ENCODE measurements at places on chromosomes 1 and 21. TPM values are rescaled to one million over a fixed set of nuclear protein-coding genes. Genes with fewer than 3 reads are reported as not detected.

ACKR1 gene
- total RNA-seq = 9.6 TPM

RGS4 gene
- 2.2 TPM for total RNA-seq

CA14 gene
- 0.48 TPM for total RNA-seq

GUCA2B gene
- 116 TPM for total RNA-seq

CLDN17 gene
- total RNA-seq = 3.0 TPM

KRTAP21-2 gene
- not detected for total RNA-seq

ILDR2 gene
- total RNA-seq = 1.5 TPM

DNA sequence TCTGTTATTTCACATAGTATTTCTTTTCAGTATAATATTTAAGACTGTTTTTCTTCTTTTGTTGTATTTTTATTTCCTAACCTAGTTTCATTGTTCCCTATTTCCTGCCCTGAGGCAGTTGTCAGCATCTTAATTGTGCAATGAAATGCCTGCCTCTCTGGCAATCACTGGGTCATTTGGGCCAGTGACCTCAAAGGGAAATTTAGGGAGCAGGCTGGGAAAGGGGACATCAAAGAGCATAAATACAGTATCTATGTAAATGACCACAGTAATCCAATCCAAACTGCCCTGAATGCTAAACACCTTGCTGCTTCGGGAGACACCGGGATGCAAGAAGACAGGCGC is 147.8 kb downstream of the TLR5 start:
- H3K4me3 ChIP-seq = no peak overlapping the region
- no peaks in the 10 kb centered on the region for H3K4me1 ChIP-seq
- no peak overlapping the region for H3K27ac ChIP-seq
- H3K36me3 ChIP-seq = no peaks in the 10 kb centered on the region

- peaks cover 5% of the 10 kb centered on the region for H3K27me3 ChIP-seq
- no peak for DNase-seq
- H3K4me3 ChIP-seq = no peak overlapping the region
- no peak overlapping the region for H3K27ac ChIP-seq
- H3K36me3 ChIP-seq = no peaks in the 10 kb centered on the region
These were observed 350.8 kb downstream of the AJAP1 start for GRCh38 chr1:5005171-5005570.

DNA sequence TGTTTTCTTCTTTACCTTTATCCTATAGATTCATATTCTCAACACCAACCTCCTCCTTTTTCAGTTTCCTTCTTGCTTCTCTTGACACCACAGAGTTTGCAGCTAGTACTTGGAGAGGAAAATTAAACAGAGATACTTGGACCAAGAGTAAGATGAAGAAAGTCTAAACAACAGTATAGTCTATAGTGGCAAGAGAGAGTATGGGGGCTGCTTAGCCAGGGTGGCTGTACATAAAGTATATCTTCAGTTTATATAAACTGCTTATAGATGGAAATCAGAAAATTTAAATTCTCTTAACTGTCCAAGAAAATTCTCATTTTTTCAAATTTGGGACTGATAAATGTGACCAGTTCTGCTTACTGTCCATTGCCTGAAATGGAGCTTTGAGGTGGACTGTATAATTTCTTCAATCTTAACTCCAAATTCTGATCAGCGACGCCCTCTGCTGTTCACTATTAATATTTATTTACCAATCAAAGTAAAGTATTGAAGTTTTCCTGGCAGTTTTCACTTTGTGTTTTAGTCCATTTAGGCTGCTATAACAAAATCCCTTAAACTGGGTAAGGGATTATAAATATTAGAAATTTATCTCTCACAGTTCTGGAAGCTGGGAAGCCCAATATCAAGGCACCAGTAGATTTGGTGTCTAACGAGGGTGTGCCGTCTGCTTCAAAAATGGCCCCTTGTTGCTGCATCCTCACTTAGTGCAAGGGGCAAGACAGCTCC is 14.8 kb upstream of the METTL18 start:
- peaks cover 6% of the 10 kb centered on the region for H3K36me3 ChIP-seq
- no peak overlapping the region for H3K27ac ChIP-seq

- H3K4me3 ChIP-seq = no peak overlapping the region
- no peaks in the 10 kb centered on the region for H3K4me1 ChIP-seq
- DNase-seq = no peak
- H3K36me3 ChIP-seq = no peaks in the 10 kb centered on the region
These were observed 43.5 kb upstream of the SDC3 start for GRCh38 chr1:30952098-30952497.

DNA sequence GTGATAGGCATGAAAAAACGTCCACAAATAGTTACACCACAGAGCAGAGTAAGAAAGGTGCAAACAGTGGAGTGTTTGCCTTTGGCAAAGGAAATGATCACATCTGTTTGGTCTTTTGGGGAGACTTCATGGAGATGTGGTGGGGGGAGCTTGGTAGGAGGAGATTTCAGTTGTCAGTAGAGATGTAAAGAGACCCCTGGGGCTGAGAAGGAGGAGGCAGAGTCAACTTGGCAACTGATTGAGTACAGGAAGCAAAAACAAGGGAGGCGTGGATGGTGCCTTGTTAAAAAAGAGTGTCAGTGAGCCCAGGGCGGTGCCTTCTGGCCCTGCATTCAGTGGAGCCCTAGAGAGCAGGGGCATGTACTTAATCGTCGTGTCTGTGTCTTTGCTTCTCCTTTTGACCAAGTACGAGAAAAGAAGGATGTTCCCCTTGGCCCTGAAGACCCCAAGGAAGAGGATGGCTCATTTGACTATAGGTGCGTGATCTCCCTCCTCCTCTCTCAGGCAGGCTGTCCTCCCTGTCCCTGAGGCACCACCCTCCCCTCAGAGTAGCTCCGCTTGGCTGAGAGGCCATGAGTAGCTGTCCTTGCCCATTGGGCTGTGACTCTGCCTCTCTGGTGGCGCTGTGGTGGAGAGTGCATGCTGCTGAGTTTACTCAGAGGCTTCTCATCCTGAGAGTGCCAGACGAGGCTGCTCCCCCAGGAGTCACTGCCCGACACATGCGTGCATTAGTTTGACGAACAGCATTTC is 30.4 kb upstream of the CNTN2 start:
- no peak overlapping the region for H3K27ac ChIP-seq
- H3K4me3 ChIP-seq = no peak overlapping the region
- no peaks in the 10 kb centered on the region for H3K27me3 ChIP-seq
- H3K36me3 ChIP-seq = no peaks in the 10 kb centered on the region
- no peaks in the 10 kb centered on the region for H3K4me1 ChIP-seq
- DNase-seq = no peak

- no peak for DNase-seq
- H3K27ac ChIP-seq = no peak overlapping the region
- H3K36me3 ChIP-seq = no peaks in the 10 kb centered on the region
These were observed 13.3 kb downstream of the TRPM2 start for GRCh38 chr21:44366586-44367211.

GRCh38 chr1:172882791-172883386 is 167.9 kb downstream of the TNFSF18 start:
- H3K27ac ChIP-seq = no peak overlapping the region
- H3K36me3 ChIP-seq = no peaks in the 10 kb centered on the region
- H3K4me1 ChIP-seq = no peaks in the 10 kb centered on the region

- H3K4me3 ChIP-seq = no peak overlapping the region
- H3K4me1 ChIP-seq = peaks cover 88% of the 10 kb centered on the region
- DNase-seq = no peak
- H3K27me3 ChIP-seq = no peaks in the 10 kb centered on the region
- peak overlapping the region; percentile 76 for H3K27ac ChIP-seq
These were observed 6.8 kb downstream of the TENT5C start for GRCh38 chr1:117612517-117613248.

DNA sequence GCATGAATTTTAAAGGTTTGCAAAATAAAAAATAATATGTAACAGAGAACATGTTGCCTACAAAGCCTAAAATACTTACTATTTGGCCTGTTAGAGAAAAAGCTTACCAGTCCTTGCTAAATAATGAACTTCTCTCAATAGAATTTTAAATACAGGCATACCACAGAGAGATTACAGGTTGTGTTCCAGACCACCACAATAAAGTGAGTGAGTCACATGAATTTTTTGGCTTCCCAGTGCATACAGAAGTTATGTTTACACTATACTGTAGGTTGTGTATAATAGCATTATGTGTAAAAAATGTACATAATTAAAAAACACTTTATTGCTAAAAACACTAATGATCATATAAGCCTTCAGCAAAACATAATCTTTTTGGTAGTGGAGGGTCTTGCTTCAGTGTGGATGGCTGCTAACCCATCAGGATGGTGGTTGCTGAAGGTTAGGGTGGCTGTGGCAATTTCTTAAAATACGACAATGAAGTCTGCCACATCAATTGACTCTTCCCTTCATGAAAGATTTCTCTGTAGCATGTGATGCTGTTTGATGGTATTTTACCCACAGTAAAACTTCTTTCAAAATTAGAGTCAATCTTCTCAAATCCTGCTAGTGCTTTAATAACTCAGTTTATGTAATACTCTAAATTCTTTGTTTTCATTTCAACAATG is 48.6 kb downstream of the SCYL3 start:
- no peaks in the 10 kb centered on the region for H3K4me1 ChIP-seq
- H3K4me3 ChIP-seq = no peak overlapping the region

GRCh38 chr1:15443281-15443680 is 5.0 kb downstream of the CTRC start:
- H3K4me1 ChIP-seq = no peaks in the 10 kb centered on the region
- H3K27ac ChIP-seq = no peak overlapping the region
- peaks cover 4% of the 10 kb centered on the region for H3K27me3 ChIP-seq
- H3K36me3 ChIP-seq = no peaks in the 10 kb centered on the region
- H3K4me3 ChIP-seq = no peak overlapping the region

DNA sequence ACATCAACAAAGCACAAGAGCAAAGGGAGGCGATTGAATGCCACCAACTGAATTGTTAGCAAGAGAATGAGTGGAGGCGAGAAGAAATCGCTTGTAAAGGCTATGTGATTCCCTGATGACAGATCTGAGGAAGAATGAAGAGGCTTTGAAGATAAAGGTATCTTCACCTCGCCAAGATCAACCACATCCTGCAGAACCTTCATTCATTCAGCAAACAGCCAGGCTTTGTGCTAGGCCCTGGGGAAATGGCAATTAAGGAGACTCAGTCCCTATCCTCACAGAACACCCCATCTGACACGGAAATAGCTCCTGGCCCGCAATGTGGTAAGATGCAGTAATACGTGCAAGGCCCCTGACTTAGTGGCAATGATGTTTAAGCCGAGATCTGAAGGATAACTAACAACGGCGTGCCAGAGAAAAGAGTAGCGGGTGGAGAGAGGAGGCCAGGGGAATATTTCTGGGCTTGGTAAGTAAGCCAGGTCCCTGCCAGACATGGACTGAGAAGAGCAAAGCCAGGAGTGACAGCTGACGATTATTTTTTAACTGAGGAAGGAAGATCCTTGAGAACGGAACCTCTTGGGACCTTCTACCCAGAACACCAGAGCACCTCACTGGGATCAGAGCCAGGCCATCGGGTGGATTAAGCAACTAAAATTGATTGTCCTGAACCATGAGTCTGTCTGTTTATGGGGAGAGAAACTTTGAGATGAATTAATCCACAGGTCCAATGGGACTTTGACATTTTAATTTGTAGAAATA is 4.6 kb upstream of the VSIG8 start:
- H3K4me3 ChIP-seq = no peak overlapping the region
- peaks cover 8% of the 10 kb centered on the region for H3K27me3 ChIP-seq
- H3K4me1 ChIP-seq = peaks cover 15% of the 10 kb centered on the region
- no peaks in the 10 kb centered on the region for H3K36me3 ChIP-seq

DNA sequence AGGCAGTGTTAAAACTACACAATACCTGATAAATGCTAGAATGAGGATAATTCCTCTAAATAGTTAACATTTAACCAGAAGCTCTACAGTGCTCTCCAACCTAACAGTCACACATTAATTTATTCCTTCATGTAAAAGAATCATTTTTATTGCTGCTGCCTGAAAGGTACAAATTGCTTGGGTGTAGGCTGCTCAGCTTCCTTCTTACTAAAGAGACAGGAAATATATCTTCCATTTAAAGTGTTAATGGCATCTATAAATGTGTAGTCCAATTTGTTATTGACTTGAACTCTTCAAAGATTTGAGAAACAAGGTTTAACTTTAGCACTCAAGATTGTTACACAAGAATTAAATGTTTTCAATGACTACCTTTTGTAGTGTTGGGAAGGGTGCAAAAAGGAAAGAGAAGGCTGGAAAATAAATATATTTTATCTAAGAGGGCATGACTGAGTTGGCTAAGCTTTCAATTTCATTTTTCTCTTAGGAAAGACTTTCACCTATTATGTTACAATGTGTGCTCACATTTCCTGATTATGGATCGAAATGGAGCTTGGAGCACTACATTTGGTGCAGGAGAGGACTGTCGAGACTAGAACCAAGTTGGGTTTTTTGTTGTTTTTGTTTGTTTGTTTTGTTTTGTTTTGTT is 105.5 kb upstream of the CACYBP start:
- H3K36me3 ChIP-seq = no peaks in the 10 kb centered on the region
- no peak overlapping the region for H3K4me3 ChIP-seq
- peaks cover 9% of the 10 kb centered on the region for H3K4me1 ChIP-seq
- DNase-seq = no peak
- peak overlapping the region; percentile 49 for H3K27ac ChIP-seq
- no peaks in the 10 kb centered on the region for H3K27me3 ChIP-seq

GRCh38 chr1:207944571-207944970 is 33.6 kb upstream of the CD34 start:
- no peak for DNase-seq
- H3K4me1 ChIP-seq = no peaks in the 10 kb centered on the region
- H3K27me3 ChIP-seq = no peaks in the 10 kb centered on the region
- H3K4me3 ChIP-seq = no peak overlapping the region

GRCh38 chr1:181149326-181150125 is 61.0 kb downstream of the IER5 start:
- H3K4me3 ChIP-seq = no peak overlapping the region
- peak; percentile 67 for DNase-seq
- H3K4me1 ChIP-seq = peaks cover 9% of the 10 kb centered on the region

DNA sequence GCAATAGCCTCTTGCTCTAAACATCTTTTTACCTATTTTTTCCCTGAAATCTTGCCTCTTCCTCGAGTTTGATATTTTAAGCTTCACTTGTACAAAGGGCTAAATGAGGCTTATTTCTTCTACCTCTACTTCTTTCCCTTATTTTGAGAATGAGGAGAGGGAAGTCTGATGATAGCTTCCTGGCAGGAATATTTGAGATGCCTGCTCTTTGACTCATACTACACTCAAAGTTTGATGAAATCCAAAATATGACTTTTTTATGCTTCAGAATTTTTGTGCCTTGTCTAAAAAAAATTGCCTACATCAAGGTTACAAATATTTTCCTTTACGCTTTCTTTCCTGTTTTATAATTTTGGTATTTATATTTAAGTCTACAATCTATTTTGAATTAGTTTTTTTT is 624.4 kb upstream of the PLXNA2 start:
- H3K36me3 ChIP-seq = no peaks in the 10 kb centered on the region
- H3K4me3 ChIP-seq = no peak overlapping the region
- no peak overlapping the region for H3K27ac ChIP-seq

DNA sequence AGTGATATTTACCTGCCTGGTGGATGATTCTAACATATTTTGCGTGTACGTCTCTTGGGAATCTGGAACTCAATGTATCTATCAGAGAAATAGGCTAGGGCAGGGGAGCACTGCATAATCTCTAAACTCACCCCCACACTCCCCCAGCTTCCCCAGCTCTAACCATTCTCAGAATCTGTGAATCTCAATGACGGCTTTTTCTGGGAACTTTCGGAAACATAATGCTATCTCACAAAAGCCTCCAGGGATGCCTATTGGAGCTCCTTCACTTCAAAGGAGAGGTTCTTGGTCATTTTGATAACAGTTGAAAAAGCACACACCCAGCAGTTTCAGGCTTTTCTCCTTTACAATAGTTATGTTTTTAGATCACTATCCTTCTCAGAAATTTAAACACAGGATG is 113.8 kb upstream of the MAGI3 start:
- no peaks in the 10 kb centered on the region for H3K27me3 ChIP-seq
- no peaks in the 10 kb centered on the region for H3K36me3 ChIP-seq
- H3K27ac ChIP-seq = no peak overlapping the region
- H3K4me3 ChIP-seq = no peak overlapping the region
- H3K4me1 ChIP-seq = no peaks in the 10 kb centered on the region

- no peaks in the 10 kb centered on the region for H3K36me3 ChIP-seq
- H3K4me1 ChIP-seq = no peaks in the 10 kb centered on the region
- no peak for DNase-seq
- no peak overlapping the region for H3K27ac ChIP-seq
- H3K27me3 ChIP-seq = no peaks in the 10 kb centered on the region
These were observed 198.9 kb downstream of the HS2ST1 start for GRCh38 chr1:87113313-87113712.
